Lower leg skin (tissue), 4 donors: ENCODE measurements at places on chromosomes 3 and 15.

DNA sequence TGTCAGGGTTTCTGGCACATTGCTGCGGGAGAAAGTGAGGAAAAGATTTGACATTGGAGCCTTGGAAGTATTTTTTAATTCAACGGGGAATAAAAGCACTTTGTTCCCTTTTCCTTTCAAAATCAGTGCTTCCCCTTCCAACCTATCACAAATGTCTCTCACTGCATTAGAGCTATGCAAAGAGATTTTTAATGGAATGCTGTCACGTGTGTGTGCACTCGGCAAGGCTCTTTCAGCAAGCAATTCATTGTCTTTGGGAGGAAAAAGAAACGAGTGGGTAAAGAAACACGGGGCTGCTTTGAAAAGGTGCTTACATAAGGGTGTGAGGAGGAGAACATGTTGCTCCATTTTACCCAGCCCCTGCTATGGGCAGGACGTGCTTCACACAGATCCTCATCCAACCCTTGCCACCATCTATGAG, 490.4 kb upstream of the PROK2 start:
- no peak for DNase-seq

- no peak for DNase-seq
Observed at GRCh38 chr3:11245276-11245675, 26.9 kb upstream of the ATG7 start.

GRCh38 chr3:27628026-27628750, 93.9 kb downstream of the EOMES start:
- no peak for DNase-seq

DNA sequence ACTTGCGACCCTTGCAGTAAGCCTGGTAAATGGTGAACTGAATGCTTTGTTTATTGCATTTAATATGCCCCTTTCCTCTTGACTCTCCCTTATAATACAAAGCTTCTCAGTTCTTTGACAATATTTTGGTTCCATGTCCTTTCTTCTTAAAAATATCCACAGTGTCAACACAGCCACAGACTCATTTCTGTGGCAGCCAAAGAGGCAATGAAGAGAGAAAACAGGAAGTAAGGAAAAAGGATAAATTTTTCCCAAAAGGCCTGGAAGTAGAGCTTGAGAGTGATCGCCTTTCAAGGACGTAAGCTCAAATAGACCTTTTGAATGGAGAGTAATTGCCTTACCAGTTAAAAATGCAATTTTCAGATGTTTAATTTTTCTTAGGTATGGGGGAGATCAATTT, 59.4 kb downstream of the PEX5L start:
- no peak for DNase-seq

- no peak for DNase-seq
Observed at GRCh38 chr15:80752204-80752603, 27.0 kb upstream of the CEMIP start.

GRCh38 chr15:31353931-31354330, 27.3 kb downstream of the KLF13 start:
- no peak for DNase-seq

GRCh38 chr15:63389902-63390670, 8.4 kb upstream of the CA12 start:
- no peak for DNase-seq

GRCh38 chr3:129416415-129416814, 12.0 kb downstream of the EFCAB12 start:
- no peak for DNase-seq

GRCh38 chr3:117880638-117881037, 1154.0 kb downstream of the IGSF11 start:
- no peak for DNase-seq

- DNase-seq: no peak
Observed at GRCh38 chr3:101458387-101458786, 54.6 kb downstream of the SENP7 start.

- no peak for DNase-seq
Observed at GRCh38 chr3:55060896-55061719, 133.2 kb upstream of the LRTM1 start.

DNA sequence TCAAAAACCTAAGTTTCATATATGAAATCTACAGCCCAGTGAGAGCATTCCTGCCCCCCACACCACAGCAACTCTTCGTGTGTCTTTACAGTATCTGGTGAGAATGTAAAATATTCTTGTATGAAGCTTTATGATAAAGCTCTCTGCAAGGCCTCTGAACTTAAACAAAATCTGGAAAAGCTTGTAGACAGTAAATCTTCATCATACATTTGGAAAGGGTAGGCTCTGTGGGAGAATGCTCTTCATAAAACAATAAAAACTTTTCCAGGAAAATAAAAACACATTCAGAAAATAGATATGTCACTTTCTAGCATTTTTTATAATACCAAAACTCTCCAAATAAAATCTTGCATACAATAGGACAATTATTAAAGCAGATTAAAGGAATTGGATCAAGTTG, 1009.5 kb downstream of the NAALADL2 start:
- DNase-seq: no peak
